ENCODE measurements at places on chromosomes 6 and 20.
A peak's percentile ranks its signal among the peaks of the same experiment; 100 is the strongest.

DNA sequence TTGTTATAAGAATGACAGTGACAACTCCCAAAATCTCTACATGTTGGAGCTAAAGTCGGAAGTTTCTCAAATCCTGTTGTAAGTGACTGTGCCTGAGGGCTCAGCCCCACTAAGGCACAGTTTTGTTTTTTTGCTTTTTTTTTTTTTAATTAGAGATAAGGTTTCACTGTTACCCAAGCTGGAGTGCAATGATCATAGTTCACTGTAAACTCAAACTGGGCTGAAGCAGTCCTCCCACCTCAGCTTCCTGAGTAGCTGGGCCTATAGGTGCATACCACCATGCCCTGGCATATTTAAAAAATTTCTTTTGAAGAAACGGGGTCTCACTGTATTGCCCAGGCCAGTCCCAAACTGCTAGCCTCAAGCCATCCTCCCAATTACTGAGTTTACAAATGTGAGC lies 96.9 kb downstream of the DTD1 start:
- no peaks in the 10 kb centered on the region for H3K36me3 ChIP-seq
- DNase-seq: no peak
- H3K4me3 ChIP-seq: no peak overlapping the region
- no peaks in the 10 kb centered on the region for H3K27me3 ChIP-seq
- no peak overlapping the region for H3K27ac ChIP-seq
- H3K4me1 ChIP-seq: no peaks in the 10 kb centered on the region

- no peak for DNase-seq
- no peak overlapping the region for H3K4me3 ChIP-seq
- H3K27ac ChIP-seq: no peak overlapping the region
- no peaks in the 10 kb centered on the region for H3K36me3 ChIP-seq
- no peaks in the 10 kb centered on the region for H3K4me1 ChIP-seq
These were observed 98.3 kb downstream of the SIM1 start for GRCh38 chr6:100366419-100366818.

DNA sequence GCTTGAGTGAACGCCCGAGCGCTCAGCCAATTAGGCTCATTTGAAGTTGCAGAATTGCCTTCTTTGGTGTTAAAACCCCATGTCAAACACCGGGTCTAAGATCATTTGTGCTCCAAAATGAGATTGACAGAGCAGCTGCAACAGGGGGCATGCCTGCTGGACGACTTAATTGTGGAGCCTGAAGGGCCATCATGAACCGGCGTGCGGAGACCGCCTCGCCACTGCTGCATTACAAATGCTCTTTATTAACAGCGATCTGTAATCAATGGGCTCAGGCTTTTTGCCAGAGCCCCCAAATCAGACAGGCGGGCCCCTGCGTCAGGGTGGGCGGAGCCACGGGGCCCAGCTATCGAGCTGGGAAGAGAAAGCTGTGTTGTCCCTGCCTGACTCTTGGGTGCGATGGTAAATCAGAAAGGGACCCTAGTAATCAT lies 183.2 kb downstream of the SIM1 start:
- H3K4me1 ChIP-seq: peaks cover 16% of the 10 kb centered on the region
- DNase-seq: peak; percentile 94
- peak overlapping the region; percentile 88 for H3K27ac ChIP-seq
- no peaks in the 10 kb centered on the region for H3K36me3 ChIP-seq

- no peaks in the 10 kb centered on the region for H3K27me3 ChIP-seq
- peak overlapping the region; percentile 67 for H3K4me3 ChIP-seq
- no peak overlapping the region for H3K27ac ChIP-seq
- no peak for DNase-seq
These were observed 792 bp downstream of the RSPH3 start for GRCh38 chr6:158999154-158999665.

GRCh38 chr6:129730477-129731165 lies 20.6 kb upstream of the ARHGAP18 start:
- H3K36me3 ChIP-seq: no peaks in the 10 kb centered on the region
- no peaks in the 10 kb centered on the region for H3K27me3 ChIP-seq
- H3K4me1 ChIP-seq: no peaks in the 10 kb centered on the region
- no peak for DNase-seq
- H3K27ac ChIP-seq: no peak overlapping the region
- H3K4me3 ChIP-seq: no peak overlapping the region

DNA sequence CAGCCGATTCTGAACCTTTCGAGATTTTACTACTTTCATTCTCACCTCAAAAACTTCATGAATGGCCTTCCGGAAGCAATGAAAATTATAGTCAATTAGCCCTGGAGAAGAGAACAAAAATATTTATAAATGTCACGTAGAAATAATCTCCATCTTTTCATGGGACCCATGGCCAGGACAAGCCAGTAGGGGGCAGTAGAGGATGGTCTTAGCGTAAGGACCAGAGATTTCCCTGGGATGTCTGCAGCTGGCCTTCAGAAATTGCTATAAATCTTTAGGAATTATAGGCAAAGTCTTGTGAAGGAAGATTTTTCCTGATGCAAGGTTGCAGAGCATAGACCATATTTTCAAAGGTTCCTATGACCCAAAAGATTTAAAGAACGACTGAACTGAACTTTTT lies 15.6 kb upstream of the UBE2J1 start:
- no peak overlapping the region for H3K4me3 ChIP-seq
- peak; percentile 87 for DNase-seq
- H3K27me3 ChIP-seq: no peaks in the 10 kb centered on the region
- H3K27ac ChIP-seq: no peak overlapping the region
- no peaks in the 10 kb centered on the region for H3K4me1 ChIP-seq

DNA sequence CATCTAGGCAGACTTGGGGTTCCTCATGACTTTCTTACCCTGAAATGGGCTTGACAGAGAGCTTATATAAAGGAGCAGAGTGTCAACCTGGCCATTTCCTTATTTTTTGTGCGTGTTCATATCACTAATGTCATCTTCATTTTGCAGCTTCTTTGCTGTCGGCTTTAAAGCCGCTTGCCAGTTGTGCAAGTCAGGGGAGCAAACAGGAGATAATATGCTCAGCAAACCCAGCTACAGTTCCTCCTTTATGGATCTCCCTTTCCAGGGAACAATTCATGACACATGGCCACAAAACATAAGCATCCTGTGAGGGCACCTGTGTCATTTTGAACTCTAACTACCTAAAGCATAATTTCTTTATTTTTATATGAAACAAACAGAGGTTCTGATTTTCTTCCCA lies 6.5 kb upstream of the TUBB2B start:
- DNase-seq: no peak
- H3K4me1 ChIP-seq: peaks cover 7% of the 10 kb centered on the region
- peaks cover 7% of the 10 kb centered on the region for H3K27me3 ChIP-seq
- no peaks in the 10 kb centered on the region for H3K36me3 ChIP-seq
